ENCODE measurements at places on chromosomes 1 and 21.
A peak's percentile ranks its signal among the peaks of the same experiment; 100 is the strongest.

DNA sequence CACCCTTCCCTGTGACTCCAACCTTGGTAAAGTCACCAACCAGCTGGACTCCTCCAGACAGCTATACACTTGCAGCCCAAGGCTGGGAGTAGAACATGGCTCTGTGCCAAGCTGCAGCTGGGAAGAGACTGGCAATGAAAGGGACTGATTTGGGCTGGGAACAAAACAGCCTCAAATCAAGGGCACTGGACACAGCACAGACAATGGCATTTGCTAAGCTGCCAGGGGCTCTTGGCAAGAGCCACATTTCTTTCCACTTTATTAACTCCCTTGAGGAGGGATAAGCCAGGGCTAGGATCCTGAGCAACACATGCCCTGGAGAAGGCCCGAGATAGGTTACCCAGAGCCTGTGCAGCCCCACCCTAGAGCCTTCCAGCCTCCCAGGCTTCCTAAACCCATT is 12.0 kb downstream of the SYT11 start:
- no peak for DNase-seq

- peak; percentile 80 for DNase-seq
Measured at GRCh38 chr1:38028105-38028591, 15.6 kb downstream of the UTP11 start.

GRCh38 chr1:38213646-38214434 is 167.2 kb upstream of the POU3F1 start:
- no peak for DNase-seq

GRCh38 chr1:16231331-16232315 is 5.4 kb downstream of the CPLANE2 start:
- no peak for DNase-seq

- no peak for DNase-seq
Measured at GRCh38 chr1:119688810-119689209, 22.9 kb upstream of the PHGDH start.

GRCh38 chr1:61640531-61641530 is 84.1 kb downstream of the TM2D1 start:
- DNase-seq = no peak

- no peak for DNase-seq
Measured at GRCh38 chr1:14390816-14391215, 207.7 kb upstream of the KAZN start.

DNA sequence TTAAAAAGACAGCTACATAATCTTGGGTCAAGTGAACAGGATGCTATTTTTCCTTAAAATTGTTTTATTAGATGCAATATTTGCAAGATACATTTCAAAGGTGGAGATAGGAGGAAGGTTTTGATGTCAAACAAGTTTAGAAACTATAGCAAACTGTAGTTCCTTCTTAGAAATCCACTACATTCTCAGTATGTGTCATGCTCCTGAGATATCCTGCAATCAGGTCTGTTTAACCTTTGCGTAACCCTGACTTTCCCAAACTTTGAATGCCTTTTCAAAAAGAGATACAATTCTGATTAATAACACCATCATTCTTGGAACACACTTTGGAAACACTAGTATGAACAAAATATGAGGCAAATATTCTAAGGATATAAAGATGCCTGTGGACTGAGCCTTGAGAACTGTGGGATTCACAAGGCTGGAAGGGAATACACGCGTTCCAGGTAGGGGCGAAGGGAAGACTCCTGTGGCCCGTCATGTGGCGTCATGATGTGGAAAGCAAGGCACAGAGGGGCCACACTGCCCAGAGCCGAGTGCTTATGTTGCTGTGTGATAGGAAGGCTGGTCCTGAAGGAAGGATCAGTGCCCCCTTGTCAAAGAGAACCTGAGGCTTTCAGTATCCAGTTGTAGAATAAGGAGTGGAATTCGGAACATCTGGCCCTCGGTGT is 19.6 kb upstream of the TARBP1 start:
- no peak for DNase-seq

DNA sequence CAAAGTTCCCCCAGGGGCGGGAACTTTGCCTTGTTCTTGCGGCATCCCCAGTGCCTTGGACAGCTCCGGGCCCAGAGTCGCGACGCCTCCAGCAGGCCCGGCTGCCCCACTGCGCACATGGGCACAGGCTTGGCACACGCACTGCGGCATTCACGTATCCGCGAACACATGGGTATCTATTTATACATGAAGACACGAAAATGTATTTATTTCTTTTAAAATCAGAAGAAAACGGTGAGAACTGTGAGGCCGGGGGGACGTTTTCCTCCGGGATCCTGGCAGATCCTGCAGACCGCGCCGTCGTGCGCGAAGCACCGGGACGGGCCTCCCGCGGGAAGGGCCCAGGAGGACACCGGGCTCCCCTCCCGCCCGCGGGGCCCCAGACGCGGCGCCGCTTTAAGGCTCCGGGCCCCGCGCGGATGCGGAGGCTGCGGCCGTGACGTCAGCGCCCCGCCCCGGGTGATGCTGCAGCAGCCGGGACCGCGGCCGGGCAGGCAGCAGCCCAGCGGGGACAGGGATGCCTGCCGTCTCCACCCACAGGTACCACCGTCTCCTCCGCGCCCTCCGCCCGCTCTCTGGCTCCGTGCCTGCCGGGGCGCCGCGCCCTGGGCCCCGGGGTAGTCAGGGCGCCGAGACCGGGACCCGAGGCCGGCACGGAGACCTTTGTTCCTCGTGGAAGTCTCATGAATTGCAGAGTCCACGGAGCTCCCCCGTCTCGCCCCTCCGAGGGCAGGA is at the start of gene SLC45A1:
Gene SLC45A1, plus strand, starts transcription at position 468 of the 735 bp plus-strand sequence. CDS start 6,216 bp downstream, outside the sequence.
- peak; percentile 77 for DNase-seq

DNA sequence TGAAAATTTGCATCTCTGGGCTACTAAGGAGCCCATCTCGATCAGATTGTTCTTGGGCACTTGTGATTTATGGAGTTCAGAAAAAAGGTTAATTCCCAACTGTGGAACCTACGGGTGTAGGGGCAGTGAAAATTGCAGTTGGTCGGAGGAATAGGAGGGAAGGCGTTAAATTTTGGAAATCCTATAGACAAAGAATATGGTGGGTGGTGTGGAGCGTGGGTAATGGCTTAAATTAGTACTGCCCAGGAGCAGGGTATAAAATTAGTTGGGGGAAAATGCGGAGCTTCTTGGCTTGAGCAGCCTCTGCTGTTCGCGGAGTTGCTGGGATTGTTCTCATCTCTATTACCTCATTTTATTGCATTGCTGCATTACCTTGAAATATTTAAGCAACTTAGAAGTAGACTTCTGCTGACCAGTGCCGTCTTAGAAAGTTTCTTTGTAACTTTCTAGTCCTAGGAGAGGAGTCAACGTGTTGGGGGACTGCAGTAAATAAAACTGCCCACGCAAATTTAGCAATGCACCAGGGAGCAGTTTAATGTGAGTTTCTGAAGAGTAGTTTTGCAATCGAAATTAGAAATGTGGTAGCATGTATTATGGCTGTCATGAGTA is 514 bp downstream of the S1PR1 start:
- peak; percentile 35 for DNase-seq

GRCh38 chr1:38551318-38552307 is 308.0 kb downstream of the RRAGC start:
- DNase-seq = no peak

DNA sequence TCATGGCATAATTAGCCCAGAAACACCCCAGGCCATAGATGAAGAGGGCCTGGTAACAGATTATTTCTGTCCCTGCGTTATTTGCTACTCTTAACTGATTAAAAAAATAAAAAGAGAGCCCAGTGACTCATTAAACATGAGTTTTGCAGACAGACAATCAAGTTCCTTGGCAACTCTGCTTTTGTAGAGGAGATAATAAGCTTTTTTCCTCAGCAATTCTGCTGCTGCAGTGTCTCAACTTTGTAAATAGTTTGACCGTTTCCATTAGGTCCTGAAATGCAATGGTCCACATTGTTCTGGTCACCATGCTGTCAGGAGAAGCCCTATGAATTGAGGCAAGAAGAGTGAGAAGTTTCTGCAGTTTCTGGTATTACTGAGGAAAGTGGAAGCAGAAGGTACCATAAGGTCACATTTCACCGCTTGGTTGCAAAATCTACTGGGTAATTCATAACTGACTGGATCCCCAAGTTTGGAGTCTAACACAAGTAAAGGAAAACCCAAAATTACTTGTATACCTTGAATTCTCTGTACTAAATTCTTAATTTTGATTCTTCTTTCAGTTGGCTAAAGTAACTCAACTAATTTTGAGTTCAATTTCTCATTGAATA is 139.5 kb downstream of the ZZZ3 start:
- DNase-seq = no peak

- DNase-seq = no peak
Measured at GRCh38 chr1:227368009-227368408, 49.7 kb upstream of the CDC42BPA start.

DNA sequence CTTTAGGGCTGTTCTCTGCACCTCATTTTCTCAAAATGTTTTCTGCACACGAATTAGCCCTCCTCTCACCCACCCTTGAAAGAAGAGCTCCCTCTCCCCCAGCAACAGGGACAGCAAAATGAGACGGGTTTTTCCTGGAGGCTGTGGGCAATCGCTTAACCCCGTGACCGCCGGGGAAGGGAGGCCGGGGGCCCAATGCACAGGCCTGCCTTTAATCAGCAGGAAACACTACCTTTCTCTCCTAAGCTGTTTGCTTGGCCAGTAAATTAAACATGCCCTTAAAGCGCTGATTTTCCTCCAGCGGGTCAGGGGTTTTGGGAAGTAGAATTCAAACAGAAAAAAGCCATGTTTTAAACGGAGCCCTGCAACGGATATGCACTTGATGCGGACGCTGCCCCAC is 114.4 kb downstream of the PRDM16 start:
- DNase-seq = no peak

DNA sequence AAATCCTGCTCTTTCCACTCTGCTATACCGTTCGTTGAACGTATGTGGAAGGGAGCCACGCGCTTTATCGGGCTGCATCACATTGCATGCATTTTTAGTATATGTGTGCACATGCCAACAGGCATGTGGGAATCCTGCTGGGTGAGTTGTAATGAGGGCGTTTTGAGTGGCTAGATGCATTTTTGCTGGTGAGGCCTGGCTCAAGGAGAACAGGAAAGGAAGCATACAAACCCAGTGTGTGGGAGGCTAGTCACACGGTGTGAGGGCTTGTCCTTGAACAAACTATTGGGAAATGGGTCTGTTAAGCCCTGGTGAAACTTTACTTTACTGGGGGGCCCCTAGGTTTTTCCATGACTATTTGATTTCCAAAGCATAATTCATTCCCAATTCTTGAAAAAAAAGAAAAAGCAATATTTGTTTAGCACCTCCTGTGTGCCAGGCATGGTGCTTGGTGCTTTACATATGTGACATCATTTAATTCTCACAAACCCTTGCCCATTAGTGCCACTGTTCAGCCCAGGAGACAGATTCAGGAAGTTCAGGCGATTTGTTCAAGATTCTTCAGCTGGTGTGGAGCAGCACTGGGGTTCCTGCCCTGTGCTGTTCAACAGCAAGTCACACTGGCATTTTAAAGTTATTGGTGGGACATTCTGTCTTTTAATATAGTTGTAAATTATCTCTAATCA is 25.6 kb upstream of the JUN start:
- DNase-seq = no peak

DNA sequence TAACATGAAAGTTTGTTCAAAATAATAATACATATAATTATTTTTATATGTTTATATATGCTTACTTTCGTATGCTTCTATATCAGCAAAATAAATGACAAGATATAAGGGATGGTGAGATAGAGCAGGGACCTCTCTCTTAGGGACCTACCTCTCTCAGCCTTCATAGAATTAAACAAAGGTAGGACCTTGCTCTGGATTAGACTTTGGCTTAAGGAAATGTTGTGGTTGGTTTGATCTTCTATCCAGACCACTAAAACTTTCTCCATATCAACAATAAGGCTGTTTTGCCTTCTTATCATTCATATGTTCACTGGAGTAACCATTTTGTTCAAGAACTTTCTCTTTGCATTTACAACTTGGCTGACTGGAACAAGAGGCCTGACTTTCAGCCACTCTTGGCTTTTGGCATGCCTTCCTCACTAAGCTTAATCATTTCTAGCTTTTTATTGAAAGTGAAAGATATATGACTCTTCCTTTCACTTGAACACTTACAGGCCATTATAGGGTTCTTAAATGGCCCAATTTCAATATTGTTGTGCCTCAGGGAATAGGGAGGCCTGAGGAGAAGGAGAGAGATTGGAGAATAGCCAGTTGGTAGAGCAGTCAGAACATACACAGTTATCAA is 14.4 kb downstream of the FRRS1 start:
- DNase-seq = no peak

GRCh38 chr1:184635347-184635979 is 119.2 kb downstream of the EDEM3 start:
- no peak for DNase-seq

DNA sequence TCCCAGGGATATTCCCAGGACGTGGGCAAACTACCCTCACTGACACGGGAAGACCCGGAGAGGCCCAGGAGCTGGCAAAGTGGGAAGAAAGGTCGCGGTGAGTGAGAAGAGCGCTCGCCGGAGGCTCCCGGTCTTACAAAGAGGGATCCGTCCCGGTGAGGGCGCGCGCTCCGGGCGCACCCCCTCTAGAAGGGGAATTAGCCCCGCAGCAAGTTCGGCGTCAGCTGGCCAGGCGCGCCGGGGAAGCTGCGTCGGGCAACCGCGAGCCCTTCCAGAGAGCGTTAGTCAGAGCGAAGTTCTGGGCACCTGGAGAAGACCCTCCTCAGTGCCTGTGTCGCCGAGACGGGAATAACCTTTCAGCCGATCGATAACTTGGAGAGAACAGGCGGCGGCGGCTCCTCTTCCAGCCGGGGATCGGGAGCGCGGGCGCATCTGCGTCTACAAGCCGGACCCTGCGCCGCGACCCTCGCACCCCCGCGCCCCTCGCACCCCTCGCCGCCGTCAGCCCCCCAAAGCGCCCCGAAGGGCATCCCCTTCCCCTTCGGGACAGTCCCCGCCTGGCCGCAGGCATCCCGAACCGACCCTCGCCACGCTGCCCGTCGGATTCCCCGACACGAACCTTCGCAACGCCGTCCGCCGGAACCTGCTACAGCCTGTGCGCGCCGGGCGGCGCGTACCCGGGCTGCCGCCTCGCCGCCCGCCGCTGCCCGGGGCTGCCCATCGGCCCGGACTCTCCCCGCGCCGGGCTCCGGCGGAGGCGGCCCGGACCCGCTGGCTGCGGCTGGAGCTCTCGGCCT is 485 bp downstream of the SIPA1L2 start:
- DNase-seq = peak; percentile 32

- no peak for DNase-seq
Measured at GRCh38 chr1:3061566-3061965, 7.4 kb upstream of the PRDM16 start.

DNA sequence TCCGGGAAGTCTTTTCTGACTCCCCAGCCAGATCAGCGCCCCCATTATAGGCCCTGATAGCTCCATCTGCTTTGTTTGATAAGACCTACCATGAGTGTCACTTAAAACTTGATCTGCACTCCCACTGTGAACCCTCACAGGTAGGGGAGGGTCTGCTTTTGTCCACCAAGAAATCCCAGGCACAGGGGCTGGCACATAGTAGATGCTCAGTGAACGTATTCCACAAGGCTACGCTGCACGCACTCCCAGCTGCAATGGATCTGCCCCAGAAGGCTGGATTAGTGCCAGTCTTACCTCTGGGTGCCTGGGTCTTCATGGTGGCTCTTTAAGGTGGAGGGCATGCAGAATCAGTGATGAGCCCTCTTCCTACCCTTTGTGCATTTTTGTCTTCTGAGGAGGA is 447.1 kb downstream of the PTPRU start:
- DNase-seq = no peak
